T-helper 9 cell (primary cell): ENCODE measurements at places on chromosomes 12 and 14.

DNA sequence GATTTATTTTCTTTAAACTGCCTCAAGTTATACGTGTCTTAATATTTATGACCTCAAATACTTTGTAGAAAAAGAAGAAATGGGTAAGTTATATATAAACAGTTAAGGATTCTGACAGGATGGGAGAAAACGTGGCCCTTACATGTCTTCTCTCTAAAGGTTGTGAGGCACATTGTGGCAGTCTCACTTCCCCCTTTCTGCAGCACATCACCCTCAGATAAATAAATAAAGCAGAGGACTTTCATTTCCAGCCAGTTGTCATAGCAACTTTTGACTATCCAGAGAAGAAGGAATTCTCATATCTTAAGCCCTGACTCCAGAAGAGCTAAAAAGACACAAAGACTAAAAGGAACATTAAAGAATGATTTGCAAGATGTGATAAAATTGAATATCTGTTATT lies 28.8 kb upstream of the CEP83 start:
- no peak for DNase-seq

GRCh38 chr12:123924539-123924938 lies 48.1 kb downstream of the CCDC92 start:
- DNase-seq = no peak

GRCh38 chr12:38669530-38669929 lies 235.9 kb downstream of the CPNE8 start:
- no peak for DNase-seq

- no peak for DNase-seq
Observed at GRCh38 chr12:62250671-62251608, 9.3 kb upstream of the USP15 start.

- no peak for DNase-seq
Observed at GRCh38 chr12:51855586-51856428, 7.3 kb upstream of the FIGNL2 start.

DNA sequence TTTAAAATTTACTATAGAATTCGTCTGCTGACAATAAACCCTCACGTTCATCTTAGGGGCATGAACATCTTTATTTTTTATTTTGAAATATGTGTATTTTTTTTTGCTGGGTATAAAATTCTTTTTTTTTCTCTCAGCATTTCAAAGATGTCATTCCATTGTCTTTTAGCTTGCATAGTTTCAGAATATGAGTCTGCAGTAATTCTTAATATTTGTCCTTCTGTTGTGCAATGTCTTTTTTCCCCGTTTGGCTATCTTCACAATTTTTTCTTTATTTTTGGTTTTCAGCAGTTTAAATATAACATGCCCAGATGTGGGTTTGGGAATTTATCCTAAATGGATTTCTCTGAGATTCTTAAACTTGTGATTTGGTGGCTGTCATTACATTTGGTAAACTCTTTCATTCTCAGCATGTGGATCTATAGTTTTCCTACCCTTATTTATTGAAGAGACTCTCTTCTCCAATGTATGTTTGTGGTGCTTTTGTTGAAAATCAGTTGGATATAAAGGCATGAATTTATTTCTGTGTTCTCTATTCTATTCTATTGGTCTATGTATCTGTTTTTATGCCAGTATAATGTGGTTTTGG lies 37.8 kb upstream of the PLBD1 start:
- no peak for DNase-seq

DNA sequence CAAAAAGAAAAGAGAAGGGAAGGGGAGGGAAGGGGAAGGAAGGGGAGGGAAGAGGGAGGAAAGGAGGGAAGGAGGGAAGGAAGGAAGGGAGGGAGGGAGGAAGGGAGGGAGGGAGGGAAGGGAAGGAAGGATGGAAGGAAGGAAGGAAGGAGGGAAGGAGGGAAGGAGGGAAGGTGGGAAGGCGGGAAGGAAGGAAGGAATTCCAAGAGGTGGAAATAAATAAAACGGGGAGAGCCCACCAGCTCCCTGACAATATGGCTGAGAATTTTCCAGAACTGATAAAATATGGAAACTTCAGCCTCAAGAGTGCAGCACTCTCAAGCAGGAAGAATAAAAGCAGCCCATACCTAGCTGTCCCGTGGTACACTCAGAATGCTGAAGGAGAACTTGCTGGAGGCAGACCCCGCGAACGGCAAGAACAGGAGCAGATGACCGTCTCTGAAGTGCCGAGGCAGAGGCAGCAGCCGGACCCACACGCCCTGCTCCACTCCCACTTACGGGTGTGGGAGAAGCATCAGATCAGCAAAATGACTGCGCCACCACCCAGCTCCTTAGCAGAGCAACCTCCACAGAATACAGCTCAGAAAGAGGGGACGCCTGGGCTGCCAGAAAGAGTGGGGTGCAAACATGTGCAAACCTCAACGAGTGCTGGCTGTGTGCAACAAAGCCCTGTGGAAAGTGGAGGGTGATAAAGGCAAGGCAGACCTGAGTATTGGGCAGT lies 34.1 kb upstream of the INF2 start:
- no peak for DNase-seq

DNA sequence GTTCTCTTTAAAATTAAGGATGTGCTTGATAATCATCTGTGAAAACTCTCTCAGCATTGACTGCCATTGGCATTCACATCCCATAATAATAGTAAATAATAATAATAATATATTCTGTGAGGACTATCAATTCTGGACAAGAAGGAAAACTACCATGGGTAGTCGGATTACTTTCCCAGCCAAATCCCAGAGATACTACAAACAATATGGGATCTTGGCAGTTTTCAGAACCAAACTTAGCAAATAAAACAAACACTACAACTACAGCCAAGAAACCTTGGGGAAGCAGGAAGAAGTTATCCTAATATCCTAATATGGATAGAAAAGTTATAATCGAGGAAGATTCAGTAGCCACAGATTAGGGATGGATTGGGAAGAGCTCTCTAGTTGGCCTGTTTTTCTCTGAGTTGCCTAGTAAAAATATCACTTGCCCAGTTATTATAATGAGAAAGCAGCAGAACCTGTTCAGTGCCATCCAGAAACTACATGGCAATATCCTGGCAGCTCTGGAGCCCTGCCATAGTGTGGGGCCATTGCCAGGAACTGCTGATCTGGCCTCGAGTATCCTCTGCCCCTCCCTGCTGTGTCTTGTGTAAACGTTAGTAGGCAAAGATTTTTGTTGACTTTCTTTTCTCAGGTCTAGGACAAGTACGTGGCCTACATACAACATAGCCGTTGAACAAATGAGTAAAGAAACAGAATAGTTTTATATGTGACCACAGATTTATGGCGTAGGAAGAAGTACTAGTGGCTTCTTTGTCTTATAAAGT lies 193.5 kb downstream of the SLC2A13 start:
- no peak for DNase-seq
